ENCODE measurements at places on chromosomes 11 and 22.

DNA sequence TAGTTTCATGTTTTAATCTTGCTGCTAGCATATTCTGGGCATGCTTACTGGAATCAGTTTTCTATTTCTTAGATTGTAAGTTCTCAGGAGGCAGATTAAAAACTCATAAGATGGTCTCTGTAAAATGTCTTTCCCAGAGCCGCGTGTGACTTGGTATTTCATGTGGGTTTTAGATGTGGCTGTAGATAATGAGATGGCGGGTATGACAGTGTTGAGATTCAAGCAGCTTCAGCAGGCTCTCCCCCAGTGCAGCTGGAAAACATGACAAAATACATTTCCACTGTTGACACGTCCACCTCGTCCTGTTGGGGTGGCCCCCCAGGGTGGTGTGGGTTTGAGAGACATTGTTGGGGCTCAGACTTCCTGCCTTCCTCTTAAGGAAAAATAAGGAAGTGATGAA is 106.8 kb downstream of the KIRREL3 start:
- no peak for DNase-seq

- DNase-seq = no peak
Measured at GRCh38 chr22:46147061-46147460, 3.3 kb upstream of the PPARA start.

- DNase-seq = no peak
Measured at GRCh38 chr11:127003260-127003981, 2.9 kb upstream of the KIRREL3 start.

- no peak for DNase-seq
Measured at GRCh38 chr22:27133019-27133431, 475.6 kb downstream of the MIAT start.

DNA sequence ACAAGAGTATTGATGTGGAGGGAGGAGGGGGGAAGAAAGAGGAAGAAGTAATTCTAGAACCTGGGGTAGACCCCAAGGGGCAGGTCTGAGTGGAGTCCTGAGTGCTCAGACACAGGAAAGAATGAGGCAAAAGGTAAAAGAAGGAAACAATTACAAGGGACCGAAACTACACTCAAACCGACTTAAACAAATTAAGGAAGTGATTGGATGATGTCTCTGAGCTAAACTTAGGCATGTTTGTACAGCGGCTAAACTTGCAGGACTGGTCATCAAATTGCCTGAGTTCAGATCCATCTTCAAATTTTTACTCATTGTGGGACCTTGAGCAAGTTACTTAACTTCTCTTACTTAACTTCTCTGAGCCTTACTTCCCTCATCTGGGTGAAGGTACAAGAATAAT is 86.3 kb upstream of the LRRC55 start:
- no peak for DNase-seq

- DNase-seq = no peak
Measured at GRCh38 chr22:44311104-44311854, 1.5 kb downstream of the SHISAL1 start.

DNA sequence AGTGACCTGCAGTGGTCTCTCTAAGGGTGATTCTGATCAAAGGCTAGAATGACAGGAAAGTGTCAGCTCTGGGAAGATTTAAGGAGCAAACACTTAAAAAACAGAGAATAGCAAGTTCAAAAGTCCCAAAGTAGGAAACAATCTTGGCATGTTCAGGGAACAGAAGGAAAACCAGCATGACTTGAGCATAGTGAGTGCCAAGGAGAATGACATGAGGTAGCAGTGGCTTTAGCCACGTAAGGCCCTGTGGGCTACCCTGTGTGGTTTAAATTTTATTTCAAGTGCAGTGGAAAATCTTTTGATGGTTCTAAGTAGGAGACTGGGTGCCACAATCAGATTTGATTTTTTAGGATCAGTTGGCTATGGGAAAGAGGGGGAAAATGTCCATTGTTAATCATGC is 149.4 kb downstream of the WNT11 start:
- no peak for DNase-seq

- no peak for DNase-seq
Measured at GRCh38 chr11:116808262-116809175, 14.6 kb downstream of the APOA4 start.

DNA sequence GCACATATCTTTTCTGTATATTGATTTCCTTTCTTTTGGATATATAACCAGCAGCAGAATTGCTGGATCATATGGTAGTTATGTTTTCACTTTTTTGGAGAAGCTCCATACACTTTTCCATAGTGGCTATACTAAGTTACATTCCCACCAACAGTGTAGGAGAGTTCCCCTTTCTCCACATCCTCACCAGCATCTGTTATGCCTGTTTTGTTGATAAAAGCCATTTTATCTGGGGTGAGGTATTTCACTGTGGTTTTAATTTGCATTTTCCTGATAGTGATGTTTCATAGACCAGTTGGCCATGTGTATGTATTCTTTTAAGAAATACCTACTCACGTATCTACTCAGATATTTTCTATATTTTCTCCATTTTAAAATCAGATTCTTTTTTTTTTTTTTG is 419.3 kb upstream of the FAT3 start:
- DNase-seq = no peak

DNA sequence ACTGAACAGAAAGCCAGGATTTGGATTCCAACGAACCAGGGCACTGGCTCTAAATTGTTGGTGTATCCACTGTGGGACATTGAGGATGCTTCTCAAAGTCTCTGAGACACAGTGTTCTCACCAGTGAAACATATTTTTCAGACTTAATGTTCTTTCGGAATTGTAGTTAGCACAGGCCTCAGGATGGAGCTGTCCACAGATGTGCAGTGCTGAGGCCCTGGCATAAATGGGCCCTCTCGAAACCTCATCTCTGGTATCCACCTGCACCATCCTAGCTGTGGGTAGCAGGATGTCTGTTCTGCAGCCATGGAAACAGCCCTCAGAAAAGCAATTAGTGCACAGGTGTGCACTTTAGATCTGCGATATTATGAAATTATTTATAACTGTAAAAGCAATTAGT is 656.8 kb downstream of the TBC1D22A start:
- no peak for DNase-seq

GRCh38 chr22:43185860-43186261 is 1.1 kb downstream of the TTLL12 start:
- no peak for DNase-seq

DNA sequence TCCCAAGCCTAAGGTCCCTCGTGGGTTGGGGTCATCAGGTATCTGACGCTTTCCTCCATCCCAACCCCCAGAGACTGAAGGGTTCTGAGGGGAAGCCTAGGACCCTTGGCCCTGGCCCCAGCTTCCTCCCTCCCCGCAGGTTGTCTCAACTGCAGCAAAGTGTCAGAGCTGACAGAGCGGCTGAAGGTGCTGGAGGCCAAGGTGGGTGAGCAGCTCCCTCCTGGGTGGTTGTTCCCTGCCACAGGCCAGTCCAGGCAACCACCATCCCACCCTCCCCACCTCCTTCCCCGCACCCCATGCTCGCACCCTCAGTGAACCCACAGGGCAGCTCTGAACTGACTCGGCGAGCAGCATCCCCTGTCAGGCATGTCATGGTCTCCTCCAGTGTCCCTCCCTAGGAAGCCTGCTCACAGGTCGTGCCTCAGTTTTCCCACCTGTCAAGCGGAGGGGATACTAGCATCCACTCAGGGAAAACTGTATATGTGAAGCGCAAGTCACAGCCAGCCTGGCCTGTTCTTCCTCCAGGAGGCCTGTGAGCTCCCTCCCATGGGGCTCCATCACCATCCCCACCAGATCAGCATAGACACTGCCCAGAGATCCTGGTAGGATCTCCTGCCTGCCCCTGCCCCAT is 20.8 kb downstream of the EMID1 start:
- DNase-seq = no peak

GRCh38 chr11:12998336-12998735 is 10.8 kb upstream of the RASSF10 start:
- DNase-seq = no peak

- DNase-seq = no peak
Measured at GRCh38 chr11:46264976-46265375, 12.5 kb upstream of the CREB3L1 start.

GRCh38 chr22:28044546-28045173 is 125.6 kb upstream of the PITPNB start:
- DNase-seq = no peak

DNA sequence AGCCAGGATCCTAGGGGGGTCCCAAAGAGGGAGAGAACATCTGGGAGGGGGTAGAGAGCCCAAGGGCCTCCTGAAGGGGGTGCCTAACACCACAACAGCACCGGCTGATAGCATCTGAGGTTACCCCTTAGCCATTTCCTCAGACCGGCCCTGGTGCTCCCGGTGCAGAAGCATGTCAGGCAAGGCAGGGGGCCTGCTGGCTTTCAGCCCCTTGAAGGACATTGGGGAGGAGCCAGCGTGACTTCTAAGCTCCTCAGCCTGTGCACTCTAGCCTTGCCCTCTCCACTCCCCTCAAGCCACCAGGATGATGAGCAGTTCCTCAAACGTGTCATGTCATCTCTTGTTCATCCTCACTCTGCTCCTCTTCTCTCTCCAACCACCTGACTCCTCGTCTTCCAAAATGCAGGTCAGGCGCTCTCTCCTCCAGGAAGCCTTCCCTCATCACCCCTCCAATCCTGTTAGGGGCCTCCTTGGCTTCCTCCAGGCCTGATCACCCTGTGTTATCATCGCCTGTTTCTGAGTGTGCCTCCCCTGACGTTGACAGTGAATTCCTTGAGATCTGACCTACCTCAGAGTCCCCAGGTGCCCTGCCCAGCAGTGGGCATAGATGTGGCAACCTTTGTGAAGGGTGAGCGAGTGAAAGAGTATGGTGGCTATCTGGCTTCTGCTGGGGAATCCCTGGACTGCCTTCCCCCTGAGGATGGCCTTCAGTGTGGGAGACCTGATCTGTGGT is 6.1 kb downstream of the P2RY2 start:
- DNase-seq = peak; percentile 39

DNA sequence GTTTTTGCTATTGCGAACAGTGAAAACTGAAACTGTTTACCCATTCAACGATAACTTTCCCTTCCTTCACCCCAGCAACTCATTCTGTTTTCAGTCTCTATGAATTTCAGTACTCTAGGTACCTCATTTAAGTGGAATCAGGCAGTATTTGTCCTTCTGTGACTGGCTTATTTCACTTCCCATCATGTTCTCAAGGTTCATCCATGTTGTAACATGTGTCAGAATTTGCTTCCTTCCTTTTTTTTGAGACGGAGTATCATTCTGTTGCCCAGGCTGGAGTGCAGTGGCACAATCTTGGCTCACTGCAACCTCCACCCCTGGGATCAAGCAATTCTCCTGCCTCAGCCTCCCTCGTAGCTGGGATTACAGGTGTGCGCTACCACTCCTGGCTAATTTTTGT is 23.7 kb downstream of the HTR3B start:
- no peak for DNase-seq

DNA sequence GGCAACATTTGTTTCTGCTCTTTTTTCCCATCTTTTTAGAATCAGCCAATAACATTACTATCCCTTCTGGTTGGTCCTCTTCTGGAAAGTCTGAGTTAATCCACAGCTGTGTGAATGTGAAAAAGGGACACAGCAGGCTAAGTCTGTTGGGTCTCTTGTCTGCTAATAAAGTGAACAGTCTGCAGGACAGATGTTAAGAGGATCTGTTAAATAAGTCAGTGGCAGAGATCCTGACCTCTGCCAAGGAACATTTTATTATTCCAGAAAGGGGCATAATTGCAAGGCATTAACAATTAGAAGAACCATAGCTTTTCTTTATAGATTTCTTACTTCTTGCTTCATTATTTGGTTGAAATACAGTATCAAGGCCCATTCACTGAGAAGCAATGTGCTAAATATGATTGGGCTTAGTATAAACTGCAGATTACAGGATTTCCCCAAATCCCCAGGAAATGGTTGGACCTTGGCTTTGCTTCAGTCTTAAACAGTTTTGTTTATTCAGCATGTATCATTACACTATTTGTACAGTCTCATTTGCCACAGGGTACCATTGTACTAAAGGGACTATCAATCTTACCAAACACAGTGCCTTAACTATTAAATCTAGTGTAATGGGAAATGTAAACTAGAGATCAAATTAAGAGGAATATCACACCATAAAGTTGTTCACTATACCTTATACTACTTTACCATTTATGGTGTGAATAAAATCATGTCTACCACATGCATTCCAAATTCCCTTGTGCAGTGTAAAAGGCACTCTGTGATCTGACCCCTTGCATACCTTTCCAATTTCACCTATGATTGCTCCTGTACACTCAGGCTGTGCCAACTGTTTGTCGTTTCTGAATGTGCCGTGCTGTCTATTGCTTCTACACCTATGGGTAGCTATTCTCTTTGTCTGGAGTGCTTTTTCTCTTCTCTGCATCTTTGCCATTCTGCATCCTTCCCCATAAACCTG is 274.0 kb downstream of the SOX6 start:
- no peak for DNase-seq

DNA sequence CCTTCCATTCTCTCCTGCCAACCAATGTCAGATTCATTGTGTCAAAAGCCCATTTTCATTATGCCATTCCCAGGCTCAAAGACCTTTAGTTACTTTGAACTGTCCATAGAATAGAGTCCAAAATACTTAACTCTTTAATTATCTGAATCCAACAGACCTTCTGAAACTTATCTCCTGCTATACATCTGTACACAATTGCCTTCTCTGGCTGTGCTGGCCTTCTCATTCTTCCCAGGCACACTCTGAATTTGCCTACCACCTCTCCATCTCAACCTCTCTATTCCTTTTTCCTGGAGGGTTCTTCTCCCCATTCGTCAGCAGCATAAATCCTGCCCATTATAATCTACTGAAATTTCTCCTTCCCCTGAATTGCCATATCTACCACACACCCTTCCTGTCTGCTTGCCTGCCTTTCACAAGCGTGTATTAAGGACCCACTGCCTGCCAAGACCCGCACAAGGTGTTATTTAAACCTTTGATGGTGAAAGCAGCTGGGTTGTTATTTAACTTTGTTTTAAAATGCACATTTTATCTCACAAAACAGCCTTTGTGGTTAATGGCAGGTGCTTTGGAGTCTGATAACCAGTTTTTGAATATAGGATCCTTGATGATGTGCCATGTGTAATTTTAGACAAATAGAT is 125.9 kb downstream of the CCDC81 start:
- DNase-seq = peak; percentile 79

GRCh38 chr11:79414041-79414440 is 26.8 kb downstream of the TENM4 start:
- DNase-seq = no peak

GRCh38 chr11:2156416-2157182 is 4.4 kb downstream of the INS start:
- DNase-seq = no peak

DNA sequence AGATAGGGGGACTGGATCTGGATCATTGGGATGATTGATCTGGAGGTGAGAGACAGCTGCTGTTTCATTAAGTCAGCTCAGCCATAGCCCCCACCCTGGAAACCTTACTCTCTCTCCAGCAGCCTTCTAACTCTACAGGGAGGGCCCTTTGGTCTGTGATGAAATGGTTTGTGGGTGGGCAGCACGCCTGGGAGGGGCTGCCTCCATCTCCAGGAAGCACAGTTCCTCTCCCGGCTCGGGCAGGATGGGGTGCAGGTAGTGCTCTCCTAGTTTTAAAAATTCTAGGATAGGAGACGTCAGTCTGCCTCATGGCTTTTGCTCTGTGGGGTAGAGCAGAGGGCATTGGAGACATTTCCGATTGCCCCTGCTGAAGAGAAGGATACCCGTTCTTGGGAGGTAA is 89.7 kb downstream of the CEP164 start:
- DNase-seq = no peak

Data from hematopoietic multipotent progenitor cell (in vitro differentiated cells).